ENCODE measurements at places on chromosomes 4 and X. TPM values are rescaled to one million over a fixed set of nuclear protein-coding genes. Genes with fewer than 3 reads are reported as not detected.

ZFX gene
- total RNA-seq: 45.2 TPM

SHOX gene
- not detected for total RNA-seq

FAAH2 gene
- not detected for total RNA-seq

WDR17 gene
- total RNA-seq: 0.53 TPM

TENM3 gene
- 6.6 TPM for total RNA-seq

CD38 gene
- not detected for total RNA-seq

DMRTC1 gene
- not detected for total RNA-seq

PRRG1 gene
- 10.7 TPM for total RNA-seq

CTAG1B gene
- total RNA-seq: not detected

LGI2 gene
- not detected for total RNA-seq

EGF gene
- 1.9 TPM for total RNA-seq

GYG2 gene
- total RNA-seq: 8.1 TPM

GAB1 gene
- total RNA-seq: 4.9 TPM

PWWP3B gene
- 2.9 TPM for total RNA-seq

PPARGC1A gene
- total RNA-seq: not detected

DCAF12L1 gene
- not detected for total RNA-seq

COMMD8 gene
- total RNA-seq: 58.5 TPM

Data from myometrial cell (primary cell).